ENCODE measurements at places on chromosomes 3 and 15.

GRCh38 chr3:149895339-149895738 is 75.4 kb downstream of the PFN2 start:
- no peak for DNase-seq

GRCh38 chr3:157905885-157906284 is 200.3 kb downstream of the SHOX2 start:
- no peak for DNase-seq

DNA sequence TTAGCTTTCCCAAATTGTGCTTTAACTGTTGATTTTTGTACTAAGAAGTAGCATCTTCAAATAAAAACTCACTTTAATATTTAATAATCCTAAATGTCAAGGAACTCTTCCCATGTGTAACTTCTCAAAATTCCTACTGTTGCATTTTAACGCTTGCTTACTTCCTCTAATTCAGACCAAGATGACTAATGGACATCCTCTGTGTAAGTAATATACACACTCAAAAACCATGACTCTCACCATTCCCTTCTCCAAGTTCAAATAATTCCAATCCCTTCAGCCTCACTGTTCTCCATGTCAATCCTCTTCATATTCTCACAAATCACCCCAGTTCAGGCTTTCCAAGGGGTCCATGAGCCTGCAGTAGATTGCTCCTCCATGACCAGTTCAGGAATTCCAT is 13.0 kb downstream of the MRPL46 start:
- no peak for DNase-seq

GRCh38 chr3:24043985-24044384 is 98.9 kb downstream of the NR1D2 start:
- DNase-seq = no peak

GRCh38 chr3:89572261-89572660 is 464.8 kb downstream of the EPHA3 start:
- no peak for DNase-seq

DNA sequence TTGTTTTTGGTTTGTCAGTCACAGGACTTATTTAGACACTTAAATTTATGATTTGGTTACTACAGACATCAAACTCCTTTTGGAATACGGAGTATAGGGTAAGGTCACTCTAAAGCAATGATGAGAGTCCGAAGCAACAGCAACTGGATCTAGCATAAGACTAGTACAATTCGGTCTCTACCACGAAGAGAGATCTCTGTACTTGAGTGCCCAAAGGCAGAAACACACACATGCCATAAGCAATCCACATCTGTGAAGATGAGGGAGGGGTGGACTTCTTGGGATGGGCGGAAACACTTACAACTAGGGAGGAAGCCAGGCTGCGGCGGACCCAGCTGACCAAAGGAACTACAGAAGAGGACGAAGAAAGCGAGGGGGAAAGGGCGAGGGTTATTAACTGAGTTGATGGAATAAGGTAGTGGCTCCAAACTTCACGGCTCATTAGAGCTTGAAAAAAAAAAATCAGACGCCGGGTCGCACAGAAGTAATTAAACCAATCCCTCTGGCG is 595 bp downstream of the DPH6 start:
- DNase-seq = no peak

- no peak for DNase-seq
These were observed 69.1 kb upstream of the CACNA2D3 start for GRCh38 chr3:54053211-54053610.
